Diencephalon (tissue), 1 donor: ENCODE measurements at places on chromosomes 2 and 18. TPM values are rescaled to one million over a fixed set of nuclear protein-coding genes. Genes with fewer than 3 reads are reported as not detected.

The HTR2B gene
- 0.23 TPM for total RNA-seq

The HOXD10 gene
- total RNA-seq, result not detected

The ERBB4 gene
- total RNA-seq, result 78.7 TPM

The EGR4 gene
- total RNA-seq, result 0.23 TPM

The CENPA gene
- total RNA-seq, result 3.2 TPM

The CNTNAP5 gene
- total RNA-seq, result 66.2 TPM

The CACNB4 gene
- total RNA-seq, result 67.8 TPM

The CKAP2L gene
- total RNA-seq, result 4.2 TPM

The RAD51AP2 gene
- total RNA-seq, result 1.2 TPM

The LRRC30 gene
- not detected for total RNA-seq
